ENCODE measurements at places on chromosomes 4 and X.

GRCh38 chrX:69361311-69361845, 142.7 kb upstream of the NALF2 start:
- DNase-seq, result no peak

- DNase-seq, result no peak
These were observed 3.0 kb downstream of the WWC2 start for GRCh38 chr4:183101956-183102480.

- DNase-seq, result no peak
These were observed 192.7 kb upstream of the C1QTNF7 start for GRCh38 chr4:15235135-15235534.

GRCh38 chrX:123617007-123617406, 115.8 kb downstream of the THOC2 start:
- no peak for DNase-seq

DNA sequence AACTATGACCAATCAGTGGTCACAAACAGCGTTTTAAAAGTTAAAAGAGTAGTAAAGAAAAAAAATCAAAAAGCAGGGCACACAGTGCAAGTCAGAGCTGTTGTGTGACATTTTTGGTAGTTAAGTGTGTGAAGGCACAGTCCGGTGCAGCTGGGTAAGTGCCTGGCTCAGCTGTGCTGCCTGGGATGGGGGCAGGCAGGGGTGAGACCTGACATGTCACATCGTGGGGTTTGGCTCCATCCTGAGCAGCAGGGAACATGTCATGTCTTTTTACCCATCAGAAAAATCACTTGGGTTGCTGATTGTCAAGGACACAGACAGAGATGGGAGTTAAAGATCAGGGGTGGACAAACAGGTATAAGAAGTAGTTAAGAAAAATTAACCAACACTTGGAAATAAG, 125.1 kb downstream of the NSUN7 start:
- no peak for DNase-seq

GRCh38 chr4:81502564-81502963, 30.9 kb upstream of the RASGEF1B start:
- no peak for DNase-seq

DNA sequence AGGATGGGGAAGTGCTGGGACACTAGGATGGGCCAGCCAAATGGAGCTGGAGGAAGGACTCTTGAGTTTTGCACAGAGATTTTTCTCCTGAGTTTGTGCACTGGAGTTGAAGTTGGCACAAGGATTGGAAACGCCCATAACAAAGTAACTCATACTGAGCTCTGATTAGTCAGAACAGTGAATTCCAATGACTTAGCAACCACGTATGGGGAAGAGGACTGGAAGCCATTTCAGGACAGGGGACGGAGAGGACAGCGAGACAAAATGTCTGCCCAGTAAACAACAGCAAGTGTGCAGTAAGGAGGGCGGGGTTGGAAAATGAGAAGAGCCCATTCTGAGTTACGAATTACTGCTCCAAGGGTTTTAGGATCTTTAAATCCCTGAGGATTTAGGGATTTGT, 5.9 kb downstream of the RIPPLY1 start:
- no peak for DNase-seq

DNA sequence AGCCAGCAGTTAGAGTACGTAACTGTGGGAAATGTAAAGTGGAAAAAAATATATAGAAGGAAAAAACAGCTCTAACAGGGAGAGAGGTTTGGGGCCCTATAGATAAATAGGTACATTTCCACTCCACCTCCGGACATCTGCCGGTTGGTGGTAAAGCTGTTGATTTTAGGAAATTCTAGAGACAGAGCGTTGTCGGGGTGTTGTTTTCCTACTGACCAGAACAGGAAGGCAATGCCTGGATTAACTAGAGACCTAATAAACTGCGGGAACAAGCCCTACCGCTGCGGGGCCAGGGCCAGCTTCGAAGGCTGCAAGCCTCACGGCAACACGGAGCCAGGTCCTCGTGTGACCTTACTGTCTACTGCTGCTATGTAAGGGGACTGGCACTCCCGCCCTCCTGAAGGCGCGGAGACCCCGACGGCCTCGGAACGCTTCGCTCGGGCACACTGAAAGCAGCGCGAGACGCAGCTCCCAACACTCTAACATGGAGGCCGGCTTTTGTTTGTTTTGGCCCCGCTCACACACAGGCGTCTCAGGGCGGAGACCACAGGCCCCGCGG, 702 bp upstream of the CDKN2AIP start:
- no peak for DNase-seq

- DNase-seq, result no peak
These were observed 365.1 kb downstream of the AFF2 start for GRCh38 chrX:148865277-148866210.

DNA sequence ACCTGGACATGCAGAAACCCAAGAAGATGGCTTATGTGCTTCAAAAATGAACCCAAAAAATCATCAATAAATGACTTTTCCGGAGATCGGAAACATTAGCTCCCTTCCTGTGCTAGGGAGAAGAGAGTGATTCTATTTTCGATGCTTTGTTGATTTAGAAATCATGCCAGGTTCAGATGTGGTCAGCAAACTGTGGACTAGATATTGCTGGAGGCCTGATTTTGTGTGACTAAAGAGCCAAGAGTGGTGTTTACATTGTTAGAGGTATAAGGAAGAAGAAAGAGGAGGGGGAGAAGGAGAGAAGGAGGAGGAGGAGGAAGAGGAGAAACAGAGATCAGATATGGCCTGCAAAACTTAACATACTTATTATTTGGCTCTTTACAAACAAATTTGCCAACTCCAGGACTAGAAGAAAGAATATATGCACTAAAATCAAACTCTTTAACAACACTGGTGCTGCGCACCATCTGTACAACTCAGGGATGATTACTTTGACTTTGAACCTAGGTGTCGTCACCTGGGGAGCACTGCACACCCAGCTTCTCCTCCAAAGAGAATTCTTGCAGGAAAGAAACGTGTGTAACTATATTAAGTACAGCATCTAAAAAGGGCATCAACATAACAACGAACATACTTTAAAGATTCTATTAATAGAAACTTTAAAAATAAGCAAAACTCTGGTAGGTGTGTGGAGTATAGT, 664.9 kb upstream of the LCORL start:
- DNase-seq, result no peak

DNA sequence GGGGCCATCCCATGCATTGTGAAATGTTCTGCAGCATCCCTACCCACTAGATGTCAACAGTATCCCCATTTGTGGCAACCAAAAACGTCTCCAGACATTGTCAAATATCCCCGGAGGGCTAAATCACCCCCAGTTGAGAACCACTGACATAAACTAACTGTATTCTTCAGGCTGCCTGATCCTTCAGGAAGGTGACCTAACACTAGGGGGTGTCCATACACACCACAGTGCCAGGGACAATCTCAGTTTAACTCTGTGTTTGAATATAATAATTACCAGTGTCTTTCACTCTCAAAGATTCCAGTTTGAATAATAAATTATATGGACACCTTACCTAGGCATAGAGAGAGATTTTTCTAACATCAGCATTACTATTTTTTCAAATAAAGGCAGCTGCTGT, 6.4 kb downstream of the ACE2 start:
- no peak for DNase-seq

DNA sequence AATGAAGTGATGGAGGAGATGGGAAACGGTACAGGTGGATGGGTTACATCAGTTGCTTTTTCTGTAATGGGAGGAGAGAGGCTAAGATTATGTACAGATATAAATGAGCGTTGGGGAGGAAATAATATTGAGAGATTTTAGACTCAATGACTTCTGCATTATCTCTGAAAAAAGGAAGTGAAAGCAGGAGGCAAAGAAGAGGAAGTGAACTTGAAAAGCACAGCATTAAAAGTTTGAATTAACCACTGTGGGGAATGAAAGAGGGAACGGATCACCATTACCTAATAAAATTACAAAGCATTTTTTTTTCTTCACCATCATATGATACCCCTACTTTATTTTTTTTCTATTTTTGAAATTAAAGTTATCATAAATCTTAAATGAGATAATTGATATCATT, 1025.5 kb downstream of the RPA4 start:
- no peak for DNase-seq

DNA sequence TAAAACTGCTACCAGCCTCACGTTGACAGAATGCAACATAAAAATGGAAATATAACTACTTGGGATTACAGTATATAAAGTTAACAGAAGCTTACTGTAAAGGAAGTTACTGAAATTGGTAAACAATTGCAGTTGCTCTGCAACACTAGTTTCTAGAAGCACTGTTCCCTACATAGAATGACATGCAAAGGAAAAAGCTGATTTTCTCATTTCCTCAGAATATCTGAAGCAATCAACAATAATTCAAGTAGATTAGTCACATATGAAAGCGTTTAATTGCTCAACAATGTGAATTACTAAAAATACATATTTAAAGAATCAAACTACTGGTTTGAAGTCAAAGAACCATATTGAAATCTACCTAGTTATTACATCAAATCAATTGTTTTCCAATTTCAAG, 31.8 kb downstream of the PDGFC start:
- DNase-seq, result no peak

DNA sequence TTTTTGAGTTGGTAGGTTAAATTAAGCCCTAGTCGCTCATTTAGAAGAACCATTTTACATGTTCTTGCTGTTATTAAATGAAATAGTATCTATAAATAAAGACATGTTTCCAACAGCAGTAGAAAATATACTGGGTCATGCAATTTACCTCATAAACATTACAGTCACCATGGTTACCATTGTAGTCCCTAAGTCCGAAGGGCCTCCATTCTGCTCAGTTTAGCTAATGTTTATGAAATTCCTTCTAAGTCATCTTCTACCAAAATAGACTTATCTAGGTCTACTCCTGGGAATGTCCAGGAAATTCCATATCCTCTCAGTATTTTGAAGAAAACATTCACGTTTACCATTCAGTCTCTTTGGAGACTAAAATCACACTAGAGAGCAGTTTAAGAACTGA, 292.5 kb upstream of the DCAF8L1 start:
- no peak for DNase-seq

DNA sequence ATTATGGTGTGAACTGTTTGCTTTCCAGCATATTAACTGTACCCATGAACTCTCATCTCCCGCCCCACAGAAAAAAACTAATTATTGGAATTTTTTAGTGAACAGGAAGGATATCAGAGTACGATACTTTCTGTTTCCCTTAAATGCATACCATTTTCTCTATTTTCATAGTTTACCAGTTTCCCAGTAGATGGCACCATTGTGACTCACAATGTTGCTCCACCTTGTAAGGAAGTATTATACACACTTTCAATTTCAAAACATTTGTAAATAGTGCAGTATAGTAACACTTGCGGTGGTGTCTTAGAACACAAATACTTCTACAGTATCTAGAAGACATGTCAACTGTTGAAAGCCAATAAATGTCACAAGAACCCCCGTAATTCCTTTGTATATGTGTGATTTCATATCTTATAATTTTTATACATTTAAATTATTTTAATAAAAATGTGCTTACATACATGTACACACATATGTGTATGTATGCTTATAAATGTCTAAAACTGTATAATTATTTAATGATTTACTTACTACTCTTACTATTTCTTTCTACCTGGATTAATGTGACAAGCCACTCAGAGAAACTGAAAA, 167.3 kb downstream of the SLIT2 start:
- DNase-seq, result no peak

- no peak for DNase-seq
These were observed 818.4 kb upstream of the GRID2 start for GRCh38 chr4:91485415-91485814.

- DNase-seq, result no peak
These were observed 45.5 kb upstream of the STK26 start for GRCh38 chrX:131977619-131978018.

DNA sequence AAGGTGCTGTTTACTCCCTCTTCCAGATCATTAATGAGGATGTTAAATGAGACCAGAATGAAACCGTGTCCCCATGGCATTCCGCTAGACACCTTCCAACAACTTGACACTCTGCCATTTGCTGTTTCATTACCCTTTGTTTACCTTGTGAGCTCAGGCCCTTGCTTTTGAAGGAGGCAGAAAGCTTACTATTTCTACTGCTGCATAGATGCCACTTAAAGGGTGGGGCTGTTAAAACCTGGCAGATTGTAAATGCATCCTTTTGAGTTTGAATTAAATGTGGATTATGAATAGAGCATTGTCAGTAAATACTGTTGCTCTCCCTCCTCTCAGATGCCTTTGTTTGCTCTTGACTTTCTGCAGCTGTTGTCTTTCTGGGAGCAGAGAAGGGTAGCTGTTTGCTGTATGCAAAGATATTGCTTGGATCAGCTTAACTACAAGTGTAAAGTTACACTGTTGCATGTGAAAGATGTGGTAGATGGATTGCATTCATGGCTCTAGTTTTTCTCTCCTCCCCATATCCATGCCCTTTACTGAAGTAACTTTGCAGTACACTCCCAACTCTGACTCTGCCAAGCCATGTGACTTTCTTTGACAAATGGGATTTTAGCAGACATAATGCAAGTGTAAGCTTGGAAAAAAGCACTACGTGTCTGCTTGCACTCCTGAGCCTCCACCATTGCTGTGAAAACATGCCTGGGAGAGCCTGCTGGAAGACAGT, 75.0 kb upstream of the DHX15 start:
- DNase-seq, result peak; percentile 43

DNA sequence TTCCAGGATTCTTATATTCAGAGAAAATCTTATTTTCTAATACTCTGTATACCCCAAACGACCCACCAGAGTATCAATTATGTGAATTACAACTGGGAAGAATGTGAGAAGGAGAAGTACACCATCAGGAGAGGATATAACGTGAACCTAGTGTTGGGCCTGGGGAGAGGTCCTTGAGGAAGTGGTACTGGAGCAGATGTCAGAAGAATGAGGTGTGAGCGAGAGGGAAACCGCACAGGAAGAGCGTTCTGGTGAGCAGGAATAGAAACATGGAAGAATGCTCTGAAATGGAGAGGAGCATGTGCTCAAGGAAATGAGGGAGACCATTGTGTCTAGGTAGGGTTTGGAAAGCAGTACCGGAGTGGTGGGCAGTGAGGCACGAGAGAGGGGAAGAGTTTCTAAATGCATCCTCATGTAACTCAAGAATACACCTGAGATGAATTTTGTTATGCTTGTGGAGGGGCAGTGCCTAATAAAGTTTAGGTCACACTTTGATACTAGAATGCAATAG, 151.6 kb downstream of the GRID2 start:
- DNase-seq, result no peak

DNA sequence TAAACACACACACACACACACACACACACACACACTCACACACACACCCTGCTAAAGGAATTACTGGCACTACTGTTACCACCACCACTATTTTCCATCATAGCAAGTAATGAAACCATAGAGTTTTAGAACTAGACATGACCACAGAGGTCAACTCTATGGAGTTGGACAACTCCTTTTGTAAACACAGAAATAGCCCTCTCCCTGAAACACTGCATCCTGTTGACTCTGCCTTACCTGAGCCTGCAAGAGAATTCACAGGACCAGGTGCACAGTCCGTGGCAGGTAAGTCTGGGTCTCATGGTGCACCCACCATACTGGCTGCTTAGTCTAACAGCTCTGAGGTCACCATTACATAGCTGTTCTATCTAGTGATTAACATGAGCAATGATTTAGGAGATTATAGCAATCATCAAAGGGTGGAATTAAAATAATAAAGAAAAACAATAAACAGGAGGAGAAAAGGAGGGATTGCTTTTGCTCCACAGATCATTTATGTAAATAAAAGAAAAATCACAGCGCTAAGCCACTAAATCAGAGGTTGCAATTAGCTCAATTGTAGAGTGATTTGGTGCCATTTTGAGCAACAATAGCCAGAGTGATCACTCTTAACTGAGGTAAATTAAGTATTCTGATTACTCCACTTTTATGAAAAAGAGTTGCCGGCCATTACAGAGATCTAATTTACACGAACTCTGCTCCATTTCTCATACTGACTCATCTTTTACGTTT, 340.0 kb upstream of the RASGEF1B start:
- no peak for DNase-seq

GRCh38 chr4:121711263-121712000, 14.7 kb upstream of the ANXA5 start:
- peak; percentile 52 for DNase-seq
